OCI-LY7 (cell line): ENCODE measurements at places on chromosomes 6 and 20.

- DNase-seq = no peak
Measured at GRCh38 chr20:59575216-59575615, 29.1 kb upstream of the PHACTR3 start.

DNA sequence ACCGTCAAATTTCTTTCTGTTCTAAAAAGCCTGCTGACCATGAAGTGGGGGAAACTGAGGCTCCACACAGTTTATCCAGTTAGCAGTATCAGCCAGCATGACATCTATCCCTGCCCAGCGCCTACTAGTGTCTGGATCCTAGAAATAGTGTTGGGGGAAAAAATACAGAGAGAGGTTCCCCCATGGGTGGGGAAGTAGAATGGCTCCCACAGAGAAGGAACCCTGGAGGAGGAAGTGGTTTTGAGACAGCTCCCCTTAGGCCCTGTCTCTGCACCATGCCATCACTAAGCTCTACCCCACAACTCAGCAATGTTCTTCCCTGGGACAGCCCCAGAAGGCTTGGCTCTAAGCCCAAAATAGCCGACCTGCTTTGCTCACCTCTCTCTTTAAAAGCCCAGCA lies 153.4 kb downstream of the MBOAT1 start:
- DNase-seq = no peak

DNA sequence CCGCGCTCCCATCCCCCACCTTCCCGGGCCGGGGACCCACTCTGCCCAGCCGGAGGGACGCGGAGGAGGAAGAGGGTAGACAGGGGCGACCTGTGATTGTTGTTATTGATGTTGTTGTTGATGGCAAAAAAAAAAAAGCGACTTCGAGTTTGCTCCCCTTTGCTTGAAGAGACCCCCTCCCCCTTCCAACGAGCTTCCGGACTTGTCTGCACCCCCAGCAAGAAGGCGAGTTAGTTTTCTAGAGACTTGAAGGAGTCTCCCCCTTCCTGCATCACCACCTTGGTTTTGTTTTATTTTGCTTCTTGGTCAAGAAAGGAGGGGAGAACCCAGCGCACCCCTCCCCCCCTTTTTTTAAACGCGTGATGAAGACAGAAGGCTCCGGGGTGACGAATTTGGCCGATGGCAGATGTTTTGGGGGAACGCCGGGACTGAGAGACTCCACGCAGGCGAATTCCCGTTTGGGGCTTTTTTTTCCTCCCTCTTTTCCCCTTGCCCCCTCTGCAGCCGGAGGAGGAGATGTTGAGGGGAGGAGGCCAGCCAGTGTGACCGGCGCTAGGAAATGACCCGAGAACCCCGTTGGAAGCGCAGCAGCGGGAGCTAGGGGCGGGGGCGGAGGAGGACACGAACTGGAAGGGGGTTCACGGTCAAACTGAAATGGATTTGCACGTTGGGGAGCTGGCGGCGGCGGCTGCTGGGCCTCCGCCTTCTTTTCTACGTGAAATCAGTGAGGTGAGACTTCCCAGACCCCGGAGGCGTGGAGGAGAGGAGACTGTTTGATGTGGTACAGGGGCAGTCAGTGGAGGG lies 2.8 kb downstream of the SOX4 start:
- DNase-seq = peak; percentile 69

DNA sequence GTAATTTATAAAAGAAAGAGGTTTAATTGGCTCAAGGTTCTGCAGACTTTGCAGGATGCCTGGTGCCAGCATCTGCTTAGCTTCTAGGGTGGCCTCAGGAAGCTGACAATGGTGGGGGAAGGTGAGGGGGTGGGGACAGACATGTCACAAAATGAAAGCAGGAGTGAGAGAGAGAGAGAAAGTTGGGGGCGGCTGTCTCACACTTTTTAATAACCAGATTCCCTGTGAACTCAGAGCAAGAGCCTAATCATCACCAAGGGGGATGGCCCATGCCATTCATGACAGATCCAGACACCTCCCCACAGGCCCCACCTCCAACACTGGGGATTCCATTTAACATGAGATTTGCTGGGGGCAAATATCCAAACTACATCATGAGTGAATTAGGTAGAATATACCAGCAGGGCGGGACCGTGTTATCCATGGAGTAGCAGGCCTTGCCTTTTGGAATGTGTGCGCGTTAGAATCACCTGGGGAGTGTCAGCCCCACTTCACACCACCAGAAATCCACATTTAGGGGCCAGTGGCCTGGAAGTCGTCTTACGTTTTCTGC lies 258.8 kb downstream of the CDH4 start:
- no peak for DNase-seq

DNA sequence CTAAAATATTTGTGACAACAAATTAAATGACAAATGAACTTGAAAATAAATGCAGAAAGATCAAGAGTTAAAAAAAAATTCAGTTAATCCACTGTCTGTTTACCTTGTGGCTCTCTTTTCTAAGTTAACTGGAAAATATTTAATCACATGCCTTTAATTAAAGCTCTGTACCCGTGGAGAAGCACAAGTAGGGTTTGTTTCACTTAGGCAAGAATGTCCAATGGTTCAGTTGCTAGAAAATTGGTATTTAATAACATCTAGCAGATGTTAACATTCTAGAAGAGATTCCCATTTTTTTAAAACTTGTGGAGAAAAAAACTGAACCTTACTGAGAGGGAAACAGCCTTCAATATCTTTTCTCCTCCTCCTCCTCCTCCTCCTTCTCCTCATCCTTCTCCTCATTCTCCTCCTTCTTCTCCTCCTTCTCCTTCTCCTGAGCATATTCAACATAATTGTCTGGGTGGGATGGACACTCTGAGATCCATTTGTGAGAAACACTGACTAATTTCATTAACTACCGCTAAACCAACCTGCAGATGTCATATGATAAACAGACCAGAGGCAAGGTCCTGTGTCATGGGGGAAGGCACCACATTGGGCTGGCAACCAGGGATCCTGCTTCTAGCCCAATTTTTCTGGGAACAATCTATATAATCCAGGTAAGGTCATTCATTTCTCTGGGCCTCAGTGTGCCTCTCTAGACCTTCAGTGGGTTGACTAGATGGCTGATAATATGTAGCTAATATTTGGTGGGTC lies 44.1 kb upstream of the AKIRIN2 start:
- DNase-seq = no peak
